ENCODE measurements at places on chromosomes 6 and 20.

DNA sequence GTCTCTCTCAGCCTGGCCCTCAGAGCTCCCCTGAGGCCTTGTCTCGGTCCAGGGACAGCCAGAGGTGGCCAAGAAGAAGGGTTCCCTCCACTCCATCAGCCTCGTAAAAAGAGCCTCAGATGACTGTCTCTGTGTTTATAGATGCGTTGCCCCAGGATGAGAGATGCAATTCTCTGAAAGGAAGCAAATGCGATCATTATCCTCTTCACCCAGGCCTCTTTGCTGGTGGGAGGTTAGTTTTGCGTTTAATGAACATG, 90.4 kb downstream of the YTHDF1 start:
- H3K4me3 ChIP-seq = no peak overlapping the region
- DNase-seq = no peak
- no peaks in the 10 kb centered on the region for H3K36me3 ChIP-seq
- peaks cover 39% of the 10 kb centered on the region for H3K27me3 ChIP-seq
- H3K27ac ChIP-seq = no peak overlapping the region

- H3K4me3 ChIP-seq = peak overlapping the region; percentile 61
- DNase-seq = peak; percentile 53
- no peaks in the 10 kb centered on the region for H3K27me3 ChIP-seq
- H3K4me1 ChIP-seq = peaks cover 27% of the 10 kb centered on the region
- no peaks in the 10 kb centered on the region for H3K36me3 ChIP-seq
Measured at GRCh38 chr6:154479351-154479769, 31.1 kb downstream of the CNKSR3 start.

DNA sequence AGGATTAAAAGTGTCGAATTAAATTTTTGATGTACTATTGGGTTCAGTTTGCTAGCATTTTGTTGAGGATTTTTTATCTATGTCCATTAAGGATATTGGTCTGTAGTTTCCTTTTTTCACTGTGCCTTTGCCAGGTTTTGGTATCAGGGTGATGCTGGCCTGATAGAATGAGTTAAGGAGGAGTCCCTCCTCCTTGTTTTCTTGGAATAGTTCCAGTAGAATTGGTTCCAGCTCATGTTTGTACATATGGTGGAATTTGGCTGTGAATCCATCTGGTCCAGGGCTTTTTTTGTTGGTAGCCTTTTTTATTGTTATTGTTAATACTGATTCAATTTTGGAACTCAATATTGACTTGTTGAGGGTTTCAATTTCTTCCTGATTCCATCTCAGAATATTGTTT, 141.8 kb downstream of the SIM1 start:
- DNase-seq = no peak
- H3K4me3 ChIP-seq = no peak overlapping the region
- no peaks in the 10 kb centered on the region for H3K27me3 ChIP-seq
- no peak overlapping the region for H3K27ac ChIP-seq
- H3K36me3 ChIP-seq = no peaks in the 10 kb centered on the region
- H3K4me1 ChIP-seq = no peaks in the 10 kb centered on the region

- DNase-seq = no peak
- H3K36me3 ChIP-seq = no peaks in the 10 kb centered on the region
- no peaks in the 10 kb centered on the region for H3K4me1 ChIP-seq
- no peak overlapping the region for H3K4me3 ChIP-seq
- H3K27me3 ChIP-seq = no peaks in the 10 kb centered on the region
- no peak overlapping the region for H3K27ac ChIP-seq
Measured at GRCh38 chr6:29734046-29735018, 11.1 kb downstream of the HLA-F start.

DNA sequence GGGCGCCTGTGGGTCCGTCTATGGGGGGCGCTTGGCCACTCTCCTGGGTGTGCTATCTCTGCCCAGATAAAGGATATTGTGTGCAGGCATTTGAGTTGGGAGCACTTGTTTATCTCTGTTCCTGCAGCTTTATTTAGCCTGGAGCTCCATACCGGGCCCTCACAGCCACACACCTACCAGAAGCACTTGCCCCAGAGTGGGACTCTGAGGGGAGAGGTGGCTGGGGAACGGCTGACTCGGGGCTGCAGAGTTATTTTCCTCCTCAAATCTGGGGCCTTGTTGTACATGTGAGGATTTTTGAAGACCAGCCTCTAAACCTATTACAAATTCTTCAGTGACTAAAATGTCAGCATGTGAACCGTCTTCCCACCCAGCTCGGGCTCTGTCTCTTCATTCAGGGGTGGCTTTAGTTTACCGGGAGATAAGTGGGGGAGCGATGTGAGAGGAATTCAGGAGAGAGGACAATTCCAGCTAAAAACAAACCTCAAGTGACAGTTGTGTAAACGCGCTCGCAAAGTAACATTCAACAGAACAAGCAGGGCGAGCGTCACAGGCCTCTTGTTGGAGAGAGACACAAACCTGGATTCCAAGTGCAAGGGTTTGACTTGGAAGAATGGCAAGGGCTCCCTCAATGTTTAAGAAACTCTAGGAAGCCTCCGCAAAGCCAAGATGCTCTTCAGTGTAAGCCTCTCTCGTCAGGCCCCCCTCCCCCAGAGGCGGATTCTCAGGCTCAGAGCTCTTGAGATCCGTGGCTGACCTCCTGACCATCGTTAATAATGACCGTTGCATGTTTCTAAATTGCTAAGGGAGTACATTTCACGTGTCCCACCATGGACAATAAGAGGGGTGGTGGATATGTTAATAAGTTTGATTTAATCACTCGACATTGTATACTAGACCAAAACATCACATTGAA, 548.9 kb downstream of the QKI start:
- peaks cover 3% of the 10 kb centered on the region for H3K27me3 ChIP-seq
- no peaks in the 10 kb centered on the region for H3K36me3 ChIP-seq
- no peak overlapping the region for H3K27ac ChIP-seq
- no peaks in the 10 kb centered on the region for H3K4me1 ChIP-seq
- no peak for DNase-seq
- H3K4me3 ChIP-seq = no peak overlapping the region

GRCh38 chr20:46898423-46898822, 3.8 kb downstream of the EYA2 start:
- H3K27me3 ChIP-seq = peaks cover 67% of the 10 kb centered on the region
- no peaks in the 10 kb centered on the region for H3K36me3 ChIP-seq
- H3K27ac ChIP-seq = no peak overlapping the region
- no peak overlapping the region for H3K4me3 ChIP-seq

GRCh38 chr6:145329257-145329656, 406.1 kb downstream of the EPM2A start:
- no peak overlapping the region for H3K4me3 ChIP-seq
- peaks cover 13% of the 10 kb centered on the region for H3K27me3 ChIP-seq
- no peak overlapping the region for H3K27ac ChIP-seq
- no peaks in the 10 kb centered on the region for H3K4me1 ChIP-seq
- no peak for DNase-seq
- H3K36me3 ChIP-seq = no peaks in the 10 kb centered on the region

GRCh38 chr20:32248043-32248442, 29.4 kb upstream of the KIF3B start:
- no peak overlapping the region for H3K4me3 ChIP-seq
- H3K27ac ChIP-seq = no peak overlapping the region
- H3K27me3 ChIP-seq = no peaks in the 10 kb centered on the region
- peak; percentile 45 for DNase-seq

GRCh38 chr6:79422666-79423065, 114.6 kb downstream of the LCA5 start:
- H3K36me3 ChIP-seq = no peaks in the 10 kb centered on the region
- H3K27me3 ChIP-seq = no peaks in the 10 kb centered on the region
- peaks cover 23% of the 10 kb centered on the region for H3K4me1 ChIP-seq
- H3K4me3 ChIP-seq = no peak overlapping the region
- no peak overlapping the region for H3K27ac ChIP-seq

DNA sequence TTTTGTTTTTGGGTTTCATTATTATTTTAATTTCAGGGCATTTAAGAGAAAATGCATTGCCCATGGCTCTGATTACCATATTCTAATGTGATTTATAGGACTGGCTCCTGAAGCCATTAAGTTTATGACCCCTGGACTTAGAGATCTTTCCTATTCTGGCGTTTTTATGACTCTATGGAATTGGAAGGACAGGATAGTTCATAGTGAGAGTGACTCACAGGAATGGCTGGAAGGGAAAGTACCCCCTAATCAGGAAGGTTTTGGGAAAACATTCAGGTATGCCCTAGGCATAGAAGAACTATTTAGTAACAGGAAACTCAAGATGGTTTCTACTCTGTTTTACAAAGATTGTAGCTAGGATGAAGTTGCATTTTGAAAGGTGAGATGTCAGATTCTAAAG, 108.6 kb upstream of the SLC2A12 start:
- peak; percentile 14 for DNase-seq
- H3K36me3 ChIP-seq = no peaks in the 10 kb centered on the region
- peaks cover 15% of the 10 kb centered on the region for H3K4me1 ChIP-seq

GRCh38 chr20:41180599-41181333, 43.4 kb downstream of the PLCG1 start:
- no peaks in the 10 kb centered on the region for H3K36me3 ChIP-seq
- no peak overlapping the region for H3K4me3 ChIP-seq
- peaks cover 31% of the 10 kb centered on the region for H3K4me1 ChIP-seq
- DNase-seq = no peak

DNA sequence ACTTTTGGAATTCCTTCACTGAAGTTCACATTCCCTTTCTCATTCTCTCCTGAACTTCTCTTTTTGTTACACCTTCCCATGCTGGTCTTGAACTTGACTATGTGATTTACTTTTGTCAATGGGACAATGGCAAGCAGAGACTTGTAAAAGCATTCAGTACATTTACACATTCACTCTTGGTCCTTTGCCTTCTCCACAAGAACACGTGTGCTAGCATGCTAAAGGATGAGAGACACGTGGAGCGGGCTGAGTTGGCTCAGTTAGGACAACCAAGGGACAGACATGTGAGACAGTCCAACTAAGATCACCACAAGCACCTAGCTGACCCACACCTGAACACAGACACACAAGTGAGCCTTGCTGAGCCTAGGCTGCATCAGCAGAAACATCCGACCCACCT, 91.3 kb upstream of the PAK5 start:
- H3K27me3 ChIP-seq = peaks cover 6% of the 10 kb centered on the region
- H3K27ac ChIP-seq = no peak overlapping the region
- H3K36me3 ChIP-seq = no peaks in the 10 kb centered on the region
- DNase-seq = no peak

DNA sequence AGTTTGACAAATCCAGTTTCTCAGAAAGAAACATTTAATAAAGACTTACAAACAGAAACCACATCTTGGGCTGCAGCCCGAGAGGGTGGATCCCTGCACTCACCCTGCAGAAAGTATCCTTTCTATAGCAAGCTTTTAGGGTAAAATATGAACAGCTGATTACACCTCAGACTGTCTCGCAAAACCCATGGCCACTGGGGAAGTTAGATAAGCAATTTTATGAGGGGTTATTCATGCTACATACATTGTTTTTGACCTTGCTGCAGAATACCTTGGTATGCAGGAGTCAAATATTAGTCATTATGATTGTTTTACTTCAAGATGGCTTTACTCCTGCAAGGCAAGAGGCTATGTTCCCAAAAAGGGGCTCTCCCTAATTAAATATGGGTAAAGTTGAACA, 126.9 kb downstream of the OR2B2 start:
- H3K27ac ChIP-seq = no peak overlapping the region
- no peaks in the 10 kb centered on the region for H3K36me3 ChIP-seq
- no peak overlapping the region for H3K4me3 ChIP-seq
- no peaks in the 10 kb centered on the region for H3K27me3 ChIP-seq

- no peak overlapping the region for H3K4me3 ChIP-seq
- peak; percentile 89 for DNase-seq
- no peaks in the 10 kb centered on the region for H3K27me3 ChIP-seq
- 0 out of 2 replicates have a peak overlapping the region, but pooled peaks have one; percentile 20 for H3K27ac ChIP-seq
- H3K4me1 ChIP-seq = no peaks in the 10 kb centered on the region
Measured at GRCh38 chr6:109406196-109406595, 23.9 kb upstream of the CD164 start.

DNA sequence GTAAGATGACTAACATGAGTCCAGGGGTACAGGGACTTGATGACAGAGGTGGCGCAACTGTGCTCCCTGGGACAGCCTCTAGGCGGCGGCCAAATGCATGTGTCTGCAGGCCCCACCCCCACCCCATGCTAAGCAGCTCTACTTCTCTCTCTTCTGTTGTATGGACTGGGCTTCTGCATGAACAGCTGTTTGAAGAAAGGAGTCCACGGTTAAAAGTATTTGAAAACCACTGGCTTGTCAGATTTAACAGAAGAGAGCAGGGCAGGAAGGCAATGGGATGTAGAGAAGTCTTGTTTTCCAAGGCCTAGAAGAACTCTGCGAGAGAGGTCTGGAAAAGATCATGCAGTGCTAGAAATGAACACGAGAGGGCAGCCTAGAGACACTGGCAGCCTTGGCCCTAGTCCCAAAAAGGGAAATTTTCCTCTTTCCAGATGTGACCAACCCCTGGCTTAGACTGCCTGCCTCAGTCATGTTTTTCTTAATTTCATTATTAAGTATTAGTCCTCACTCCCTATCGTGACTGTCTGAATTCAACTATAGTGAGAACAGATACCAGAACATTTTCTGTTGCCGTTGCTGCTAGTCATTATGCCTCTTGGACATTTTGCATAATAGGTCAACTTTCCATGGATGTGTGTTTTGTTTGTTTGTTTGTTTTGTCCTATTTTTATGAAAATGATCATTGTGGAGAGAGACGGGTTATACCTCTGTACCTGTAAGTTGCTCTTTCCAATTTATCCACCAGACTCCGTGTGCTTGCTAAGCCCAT, 265.0 kb downstream of the ADGRG6 start:
- H3K4me1 ChIP-seq = peaks cover 41% of the 10 kb centered on the region
- H3K27me3 ChIP-seq = no peaks in the 10 kb centered on the region
- no peaks in the 10 kb centered on the region for H3K36me3 ChIP-seq
- H3K4me3 ChIP-seq = no peak overlapping the region
- no peak overlapping the region for H3K27ac ChIP-seq
- DNase-seq = peak; percentile 78

DNA sequence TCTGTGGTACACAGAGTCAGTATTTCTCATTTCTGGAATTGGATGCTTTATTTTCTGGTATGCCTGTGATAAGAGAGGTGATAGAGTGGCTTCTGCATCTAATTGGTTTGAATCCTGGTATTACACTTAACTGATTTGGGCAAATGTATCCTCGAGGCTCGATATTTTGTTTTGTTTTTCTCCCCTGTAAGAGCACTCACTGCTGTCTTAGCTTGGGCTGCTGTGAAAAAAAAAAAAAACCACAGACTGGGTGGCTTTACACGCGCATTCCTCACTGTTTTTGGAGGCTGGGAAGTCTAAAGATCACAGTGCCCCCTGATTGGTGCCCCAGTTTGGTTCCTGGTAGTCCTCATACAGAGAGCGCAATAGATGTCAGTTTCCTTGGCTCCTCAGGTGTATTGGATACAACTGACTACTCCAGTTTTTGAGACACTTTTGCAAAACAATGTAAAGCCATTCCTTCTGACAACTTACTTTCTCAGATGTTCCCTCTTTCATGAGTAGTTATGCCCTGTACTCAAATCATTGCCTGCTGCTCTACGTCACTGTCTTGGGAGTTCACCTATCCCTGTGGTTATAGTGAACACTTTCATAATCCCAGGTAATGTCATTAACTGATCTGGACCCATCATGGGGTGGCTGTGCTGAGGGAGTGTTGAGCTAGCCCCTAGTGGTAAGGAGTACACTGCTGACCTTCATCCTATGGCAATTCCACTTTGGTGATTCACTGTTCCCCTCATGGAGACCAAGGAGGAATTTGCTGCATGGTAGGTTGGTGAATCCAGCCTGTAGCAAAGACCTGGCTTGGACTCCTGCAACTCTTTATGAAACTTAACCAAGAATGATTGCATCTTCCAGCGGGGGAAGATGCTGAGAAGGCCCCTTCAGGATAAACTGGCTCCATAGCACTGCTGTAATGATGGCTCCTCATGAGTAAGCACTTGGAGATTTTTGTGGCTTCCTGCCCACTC, 3.5 kb upstream of the ACAT2 start:
- peak overlapping the region; percentile 88 for H3K27ac ChIP-seq
- H3K27me3 ChIP-seq = no peaks in the 10 kb centered on the region
- DNase-seq = peak; percentile 75
- no peak overlapping the region for H3K4me3 ChIP-seq
